Activated CD4-positive, alpha-beta T cell treated with anti-CD3 and anti-CD28 coated beads, Interleukin-2, amount 50 U/mL, for 48 hours (primary cell): ENCODE measurements at places on chromosomes 7 and 10.

- no peak for DNase-seq
Measured at GRCh38 chr10:90420637-90421318, 437.1 kb downstream of the HTR7 start.

- no peak for DNase-seq
Measured at GRCh38 chr7:114929570-114929969, 7.7 kb downstream of the MDFIC start.

- DNase-seq, result no peak
Measured at GRCh38 chr7:137687556-137688265, 159.1 kb downstream of the DGKI start.

DNA sequence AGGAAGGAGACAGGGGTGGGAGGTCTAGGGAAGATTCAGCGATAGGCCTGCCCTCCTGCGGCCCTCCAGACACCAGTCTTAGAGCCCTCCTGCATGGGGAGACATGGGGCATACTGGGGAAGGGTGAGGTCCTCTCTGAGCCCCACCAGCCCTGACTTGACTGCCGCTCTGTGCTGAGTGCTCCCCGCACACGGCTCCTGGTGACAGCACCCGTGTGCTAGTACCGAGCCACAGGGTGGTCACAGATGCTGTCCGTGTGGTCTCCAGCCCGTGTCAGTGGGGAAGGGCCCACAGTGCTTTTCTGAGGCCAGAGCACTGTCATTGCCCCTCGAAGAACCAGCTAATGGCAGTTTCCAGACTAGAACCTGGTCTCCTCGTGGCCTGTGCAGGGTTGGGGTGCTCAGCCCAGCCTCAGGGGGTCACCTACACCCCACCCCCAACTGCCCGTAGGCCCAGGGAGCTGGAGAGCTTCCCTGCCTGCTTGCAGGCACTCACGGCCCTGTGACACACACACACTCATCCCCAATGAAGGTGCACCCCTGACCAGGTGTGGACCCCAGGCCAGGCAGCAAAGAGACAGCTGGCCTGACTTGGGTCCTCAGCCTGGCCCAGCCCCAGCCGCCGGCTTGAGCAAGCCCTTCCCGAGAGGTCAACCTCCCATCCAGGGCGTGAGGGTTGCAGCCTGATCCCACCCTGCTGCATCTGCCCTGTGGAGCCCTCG, 86.0 kb upstream of the RET start:
- DNase-seq, result no peak

DNA sequence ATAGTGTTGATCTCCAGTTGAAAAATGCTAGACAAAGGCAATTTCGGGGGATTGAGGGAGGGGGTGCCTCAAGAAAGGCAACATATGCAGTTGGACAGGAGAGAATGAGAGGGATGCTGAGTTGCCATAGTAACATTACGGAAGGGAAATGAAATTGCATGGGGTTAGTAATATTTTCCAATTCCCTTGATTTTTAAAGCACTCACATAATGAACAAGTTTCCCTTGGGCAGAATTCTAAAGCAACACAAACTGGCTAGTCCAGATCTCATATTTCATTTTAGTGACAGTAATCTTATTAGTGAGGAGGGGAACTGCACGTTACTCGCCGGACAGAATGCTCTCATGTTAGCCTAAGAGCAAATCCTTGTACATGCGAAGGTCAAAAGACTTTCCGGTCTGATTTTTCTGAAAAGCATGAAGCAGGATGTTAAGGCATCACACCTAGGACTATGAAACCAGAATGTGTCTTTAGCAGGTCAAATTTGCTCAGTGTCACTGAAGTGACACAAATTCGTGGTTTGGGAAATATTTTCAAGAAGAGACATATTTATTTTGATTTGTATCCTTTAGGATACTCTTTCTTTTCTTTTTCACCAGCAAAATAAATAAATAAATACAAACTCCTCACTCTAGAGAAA, 165.5 kb downstream of the ANK3 start:
- no peak for DNase-seq

DNA sequence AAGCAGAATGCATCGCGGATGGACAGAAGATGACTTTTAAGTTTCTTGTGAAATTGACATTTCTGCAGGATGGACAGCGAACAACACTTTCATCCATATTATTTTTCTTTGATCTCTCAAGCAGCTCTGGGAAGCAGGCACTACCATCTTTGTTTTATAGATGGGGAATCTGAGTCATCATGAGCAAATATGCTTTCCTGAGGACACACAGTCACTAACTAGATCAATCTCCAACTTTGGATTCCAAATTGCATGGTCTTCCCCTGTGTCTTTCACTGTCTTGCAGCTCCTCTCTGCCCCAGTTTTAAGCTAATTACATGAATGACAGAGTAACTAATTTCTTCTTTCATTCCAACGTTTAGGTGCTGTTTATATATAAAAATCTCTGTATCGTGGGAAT, 201.5 kb downstream of the ADAM12 start:
- no peak for DNase-seq

DNA sequence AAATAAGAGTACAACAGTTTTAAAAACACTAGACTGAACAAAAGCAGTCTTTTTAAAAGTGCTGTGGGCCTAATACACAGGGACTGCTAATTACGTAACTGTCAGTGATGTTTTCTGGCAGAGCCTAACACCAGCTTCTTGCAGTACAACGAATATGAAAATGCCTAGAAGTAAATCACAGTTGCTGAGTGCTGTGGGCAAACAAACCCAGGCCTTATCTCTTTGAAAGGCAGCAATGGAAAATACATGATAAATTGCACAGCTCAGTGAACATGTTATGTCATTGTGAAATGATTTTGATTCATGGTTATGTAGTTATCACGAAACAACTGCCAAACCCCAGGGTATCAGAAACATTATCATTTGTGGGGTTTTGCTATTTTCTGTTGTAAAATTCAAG, 428.4 kb downstream of the GFRA1 start:
- no peak for DNase-seq

- DNase-seq, result no peak
Measured at GRCh38 chr7:26694141-26694540, 170.2 kb downstream of the SKAP2 start.

DNA sequence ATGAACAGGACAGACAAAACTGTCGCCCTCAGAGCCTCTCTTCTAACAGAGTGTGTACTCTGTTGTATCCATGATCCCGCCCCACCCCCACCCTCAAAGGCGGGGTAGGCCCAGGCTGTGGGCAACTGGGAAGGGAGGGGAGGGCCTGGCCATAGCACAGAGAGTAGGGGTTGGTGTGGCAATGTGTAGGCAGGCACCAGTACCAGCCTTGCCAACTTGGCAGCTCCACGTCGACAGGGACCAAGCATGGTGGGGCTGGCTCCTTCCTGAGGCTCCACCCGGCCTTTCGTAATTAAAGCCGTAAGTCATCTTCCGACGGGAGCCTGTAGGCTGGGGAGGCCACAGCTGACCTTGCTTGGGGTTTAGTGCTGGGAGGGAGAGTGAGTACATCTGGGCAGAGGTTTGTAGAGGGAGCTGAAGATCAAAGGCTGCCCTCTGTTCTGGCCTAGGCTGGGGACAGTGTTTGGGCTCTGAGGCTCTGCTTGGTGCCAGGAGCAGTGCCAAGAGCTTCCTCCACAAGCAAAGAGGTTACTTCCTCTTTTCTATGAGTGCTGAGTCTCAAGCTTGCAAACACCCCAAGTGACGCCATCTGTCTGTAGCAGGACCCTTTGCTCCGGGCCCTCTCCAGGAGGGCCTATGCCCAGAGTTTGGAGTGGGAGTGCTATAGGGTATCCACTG, 121.6 kb downstream of the C10orf105 start:
- no peak for DNase-seq

GRCh38 chr7:131803816-131804215, 247.4 kb upstream of the PODXL start:
- DNase-seq, result no peak

DNA sequence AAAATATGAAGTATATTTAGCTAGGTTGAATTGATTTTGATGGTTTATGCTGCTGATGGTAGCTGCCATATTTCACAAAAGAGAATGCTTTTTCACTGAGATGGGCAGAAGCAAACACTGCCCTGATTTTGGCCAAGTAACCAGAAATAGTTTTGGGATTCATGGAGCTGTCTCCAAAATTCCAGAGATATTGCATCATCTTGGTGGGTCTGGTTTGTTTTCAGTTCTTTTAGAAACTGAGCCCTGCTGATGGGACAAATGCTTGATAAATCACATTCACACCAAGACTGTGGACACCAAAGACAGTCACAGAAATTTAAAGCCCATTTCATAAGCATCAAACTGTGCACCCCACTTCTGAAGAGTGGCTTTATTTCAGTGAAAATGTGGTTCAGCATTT, 140.5 kb downstream of the BICC1 start:
- no peak for DNase-seq

DNA sequence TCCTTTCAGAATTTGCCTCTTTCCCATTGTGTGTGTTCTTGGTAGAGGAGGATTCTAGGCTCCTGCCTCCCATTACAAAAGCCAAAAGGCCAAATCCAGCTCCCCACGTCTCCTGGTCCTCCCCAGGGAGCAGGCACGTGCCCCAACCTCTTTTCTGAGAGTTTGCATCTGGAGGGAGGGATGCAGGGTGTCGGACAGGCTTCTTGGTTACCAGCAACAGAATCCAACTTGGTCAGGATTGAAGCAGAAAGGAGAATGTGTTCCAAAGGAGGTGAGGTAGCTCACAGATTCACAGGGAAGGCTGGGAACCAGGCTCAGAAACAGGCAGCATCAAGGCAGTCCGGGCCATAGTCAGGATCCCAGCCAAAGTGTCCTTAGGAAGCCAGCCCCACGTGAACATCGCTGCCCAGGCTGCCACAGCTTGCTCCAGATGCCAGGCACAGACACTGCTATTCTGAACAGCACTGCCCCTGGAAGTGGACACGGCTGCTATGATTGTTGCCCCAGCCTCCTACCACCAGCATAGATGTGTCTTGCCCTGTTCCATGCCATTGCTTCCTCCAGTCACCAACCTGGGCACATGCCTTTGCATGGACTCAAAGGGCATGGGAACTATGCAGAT, 264.2 kb upstream of the ZMIZ1 start:
- no peak for DNase-seq

- DNase-seq, result no peak
Measured at GRCh38 chr7:70799841-70800405, 332.0 kb upstream of the GALNT17 start.
